ENCODE measurements at places on chromosomes 7 and 10.
A peak's percentile ranks its signal among the peaks of the same experiment; 100 is the strongest.

- DNase-seq: peak; percentile 85
Measured at GRCh38 chr10:103458720-103459119, at the start of gene CALHM1. TSS of gene CALHM1 (minus strand) at chr10:103458900. CDS start at chr10:103458751, 149 bp downstream.

DNA sequence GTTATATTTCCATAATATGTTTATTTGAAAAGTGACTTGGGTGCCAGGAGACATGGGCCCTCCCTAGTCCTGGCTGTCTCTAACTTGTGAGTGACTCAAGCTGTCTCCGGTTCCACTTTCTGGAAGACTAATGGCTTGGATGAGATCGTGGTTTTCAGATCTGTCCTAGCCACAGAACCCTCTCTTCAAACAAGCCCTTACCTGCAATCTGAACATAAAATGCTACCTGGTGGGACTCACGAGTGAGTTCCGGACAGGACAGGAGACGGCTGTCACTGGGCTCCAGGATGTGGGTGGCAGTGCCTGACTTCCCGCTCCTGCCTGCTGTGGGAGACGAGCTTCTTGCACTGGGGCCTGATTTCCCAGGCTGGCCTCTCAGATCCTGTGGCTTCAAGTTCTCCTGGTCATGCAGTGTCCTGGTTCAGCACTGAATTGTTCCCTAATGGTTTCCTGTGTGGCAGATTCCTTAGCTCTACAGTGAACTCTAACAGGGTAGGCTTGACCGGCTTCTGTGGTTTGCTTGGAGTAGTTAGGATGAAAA is 26.0 kb upstream of the PFKFB3 start:
- no peak for DNase-seq

GRCh38 chr10:11387551-11388222 is 223.8 kb downstream of the USP6NL start:
- DNase-seq: no peak

GRCh38 chr7:90856351-90857070 is 260.4 kb downstream of the CDK14 start:
- no peak for DNase-seq

GRCh38 chr7:121322460-121322859 is 6.3 kb upstream of the WNT16 start:
- peak; percentile 76 for DNase-seq

GRCh38 chr7:71313553-71313952 is 181.6 kb downstream of the GALNT17 start:
- no peak for DNase-seq
